ENCODE measurements at places on chromosomes 7 and 10.

DNA sequence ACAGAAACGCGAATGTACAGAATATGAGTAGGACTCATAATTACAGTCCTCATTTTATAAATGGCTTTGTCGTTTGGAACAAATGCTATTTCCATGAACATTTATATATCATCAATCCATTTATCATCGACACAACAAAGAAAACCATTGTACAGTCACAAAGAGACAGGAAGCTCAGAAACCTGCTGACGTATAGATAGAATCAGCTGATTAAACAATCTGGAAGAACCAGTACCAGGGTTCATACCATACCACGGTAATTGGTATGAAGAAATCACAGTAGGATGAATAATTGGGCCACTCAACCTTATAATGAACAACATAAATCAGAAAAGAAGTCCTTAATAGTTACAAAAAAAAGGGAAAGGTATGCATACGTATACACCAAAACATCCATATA, 295.0 kb downstream of the PARD3 start:
- no peak for DNase-seq

GRCh38 chr10:26881600-26882331, 21.0 kb upstream of the ABI1 start:
- DNase-seq: no peak

DNA sequence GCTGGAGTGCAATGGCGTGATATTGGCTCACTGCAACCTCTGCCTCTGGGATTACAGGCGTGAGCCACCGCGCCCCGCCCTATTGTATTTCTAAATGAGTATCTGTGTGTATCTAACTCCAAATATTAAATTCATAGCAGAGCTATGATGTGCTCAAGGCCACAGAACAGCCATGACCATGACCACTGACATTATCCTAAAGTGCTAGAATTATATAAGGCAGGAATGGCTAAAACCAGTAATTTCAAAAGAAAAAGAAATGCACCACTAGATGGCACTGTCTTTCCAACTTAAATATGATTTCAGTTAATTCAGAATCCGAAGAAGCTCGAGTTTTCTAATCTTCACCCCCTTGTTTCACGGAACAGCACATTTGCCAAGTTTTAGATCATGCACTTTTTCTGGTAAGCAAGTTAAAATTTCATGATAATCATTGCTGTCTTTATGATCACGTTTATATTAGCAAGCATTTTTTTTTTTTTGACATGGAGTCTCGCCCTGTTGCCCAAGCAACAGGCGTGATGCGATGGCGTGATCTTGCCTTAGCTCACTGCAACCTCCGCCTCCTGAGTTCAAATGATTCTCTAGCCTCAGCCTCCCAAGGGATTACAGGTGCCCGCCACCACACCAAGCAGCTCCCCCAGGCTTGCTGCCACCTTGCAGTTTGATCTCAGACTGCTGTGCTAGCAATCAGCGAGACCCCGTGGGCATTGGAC, 65.3 kb downstream of the OR13A1 start:
- no peak for DNase-seq

DNA sequence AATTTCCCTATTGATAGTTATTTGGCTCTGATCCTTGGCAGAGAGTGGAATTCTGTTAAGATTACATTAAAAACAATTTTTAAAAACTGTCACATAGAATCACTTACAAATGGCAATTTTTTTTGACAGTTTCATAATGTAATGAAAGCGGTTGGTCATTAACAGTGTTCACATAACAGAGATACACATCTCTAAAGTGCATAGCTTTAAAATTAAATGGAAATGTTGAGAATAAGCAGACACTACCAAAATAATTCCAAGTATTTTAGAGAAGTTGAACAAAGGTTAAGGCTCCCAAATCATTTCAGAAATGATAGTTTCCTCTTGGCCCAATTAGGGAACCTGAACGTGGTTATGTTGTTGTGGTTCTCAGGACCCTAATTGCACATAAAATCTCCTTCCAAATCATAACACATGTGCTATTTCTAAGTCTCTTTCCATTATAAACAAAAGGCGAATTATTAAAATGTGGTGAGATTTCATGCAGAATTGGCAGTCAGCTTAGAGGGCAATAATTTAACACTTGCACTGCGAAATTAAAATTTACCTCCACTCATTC, 528.9 kb upstream of the FZD8 start:
- DNase-seq: no peak

GRCh38 chr7:26399736-26400135, 108.1 kb downstream of the SNX10 start:
- no peak for DNase-seq

- no peak for DNase-seq
Measured at GRCh38 chr7:115198143-115198542, 276.2 kb downstream of the MDFIC start.

DNA sequence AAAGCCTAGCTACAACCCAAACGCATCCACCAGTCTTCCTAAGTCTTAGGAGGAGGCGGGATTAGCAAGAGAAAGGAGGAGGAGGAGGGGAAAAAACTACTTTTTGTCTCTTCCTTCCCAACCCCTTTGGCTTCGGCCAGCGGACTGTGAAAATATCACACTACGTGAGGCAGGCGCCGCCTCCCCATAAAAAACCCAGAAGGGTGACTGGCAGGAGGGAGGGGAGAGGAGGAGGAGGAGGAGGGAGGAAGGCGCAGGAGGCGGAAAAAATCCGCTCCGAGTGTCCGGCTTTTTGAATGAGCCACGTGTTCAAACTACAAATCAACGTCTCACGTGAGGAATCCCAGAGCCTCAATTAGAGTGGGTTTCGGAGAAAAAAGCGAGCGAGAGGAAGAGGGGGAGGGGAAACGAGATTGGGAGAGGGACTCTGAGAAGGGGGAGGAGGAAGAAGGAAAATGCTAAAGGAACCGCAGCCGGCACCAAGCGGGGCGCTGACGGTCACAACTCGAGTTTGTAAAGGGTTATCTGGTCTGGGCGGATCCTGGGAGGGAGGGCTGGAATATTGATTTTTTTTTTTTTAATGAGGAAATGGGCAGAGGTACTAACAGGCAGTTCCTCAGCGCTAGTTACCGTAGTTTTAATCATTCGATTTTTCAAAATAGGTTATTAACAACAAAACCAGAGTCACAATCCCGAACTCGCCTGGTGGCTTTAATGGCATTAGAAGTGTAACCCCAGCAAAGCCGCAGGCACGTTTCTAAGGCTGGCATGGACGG, at the start of gene IGF2BP3:
Gene IGF2BP3, minus strand, starts transcription at position 162 of the 776 bp plus-strand sequence. CDS start 381 bp downstream, outside the sequence.
- DNase-seq: no peak

DNA sequence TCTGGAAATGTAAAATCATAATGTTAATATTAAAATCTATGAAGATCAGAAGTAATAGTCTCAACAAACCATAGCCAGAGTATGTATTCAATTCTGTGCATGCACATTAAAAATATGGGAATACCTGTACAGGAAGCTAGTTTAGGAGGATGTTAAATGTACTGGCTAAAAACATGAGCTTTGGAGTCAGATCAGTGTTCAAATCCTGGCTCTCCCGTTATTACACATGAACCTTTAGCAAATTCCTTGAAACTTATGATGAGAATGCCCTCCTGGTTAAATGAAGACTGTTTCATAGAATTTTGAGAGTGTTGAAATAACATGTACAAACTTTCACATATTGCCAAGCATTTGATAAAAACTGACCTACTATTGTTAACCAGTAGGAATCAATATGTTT, 4.6 kb downstream of the ARL4A start:
- DNase-seq: no peak

- DNase-seq: no peak
Measured at GRCh38 chr7:25860275-25861163, 291.5 kb upstream of the NFE2L3 start.

- no peak for DNase-seq
Measured at GRCh38 chr7:28678431-28678965, 266.2 kb downstream of the CREB5 start.

- no peak for DNase-seq
Measured at GRCh38 chr7:44541028-44541869, at the start of gene NPC1L1. Gene NPC1L1, minus strand, starts transcription at chr7:44541330. Its CDS starts 71 bp downstream, at chr7:44541259.

- DNase-seq: no peak
Measured at GRCh38 chr10:125281091-125281490, 120.7 kb upstream of the CTBP2 start.

DNA sequence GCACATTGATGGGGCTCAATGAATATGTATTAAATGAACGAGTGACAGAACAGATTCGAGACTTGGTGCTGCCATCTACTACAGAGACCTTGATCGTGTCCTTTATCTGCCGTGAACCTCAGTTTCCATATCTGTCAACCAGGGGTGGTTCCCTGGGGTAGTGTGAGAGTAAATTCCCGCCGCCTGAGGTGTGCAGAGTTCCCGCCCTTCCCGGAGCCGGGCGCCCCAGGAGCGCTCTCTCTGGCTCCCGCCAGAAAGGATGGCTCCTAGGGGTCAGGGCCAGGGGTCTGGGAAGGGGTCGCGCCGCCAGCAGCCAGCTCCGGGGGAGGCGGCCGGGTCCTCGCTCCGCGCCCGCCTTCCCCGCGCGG, 333 bp upstream of the PLCE1 start:
- DNase-seq: no peak

DNA sequence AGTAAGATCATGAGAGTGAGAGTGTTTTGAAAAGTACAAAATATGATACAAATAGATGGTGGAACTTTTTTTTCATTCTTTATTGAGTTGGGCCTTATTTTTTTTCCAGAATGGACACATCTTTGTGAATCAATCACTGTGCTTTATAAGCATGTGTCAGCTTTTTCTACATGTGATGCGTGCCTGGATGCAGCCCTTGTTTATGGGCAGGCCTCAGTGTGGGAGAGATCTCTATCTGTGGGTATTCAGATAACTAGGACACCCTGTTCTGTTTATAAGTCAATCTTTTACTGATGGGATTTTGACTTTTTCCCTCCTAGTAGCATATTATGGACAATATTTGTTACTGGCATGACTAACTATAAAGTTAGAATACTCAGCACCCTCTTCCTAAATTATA, 42.9 kb upstream of the IKZF1 start:
- no peak for DNase-seq

DNA sequence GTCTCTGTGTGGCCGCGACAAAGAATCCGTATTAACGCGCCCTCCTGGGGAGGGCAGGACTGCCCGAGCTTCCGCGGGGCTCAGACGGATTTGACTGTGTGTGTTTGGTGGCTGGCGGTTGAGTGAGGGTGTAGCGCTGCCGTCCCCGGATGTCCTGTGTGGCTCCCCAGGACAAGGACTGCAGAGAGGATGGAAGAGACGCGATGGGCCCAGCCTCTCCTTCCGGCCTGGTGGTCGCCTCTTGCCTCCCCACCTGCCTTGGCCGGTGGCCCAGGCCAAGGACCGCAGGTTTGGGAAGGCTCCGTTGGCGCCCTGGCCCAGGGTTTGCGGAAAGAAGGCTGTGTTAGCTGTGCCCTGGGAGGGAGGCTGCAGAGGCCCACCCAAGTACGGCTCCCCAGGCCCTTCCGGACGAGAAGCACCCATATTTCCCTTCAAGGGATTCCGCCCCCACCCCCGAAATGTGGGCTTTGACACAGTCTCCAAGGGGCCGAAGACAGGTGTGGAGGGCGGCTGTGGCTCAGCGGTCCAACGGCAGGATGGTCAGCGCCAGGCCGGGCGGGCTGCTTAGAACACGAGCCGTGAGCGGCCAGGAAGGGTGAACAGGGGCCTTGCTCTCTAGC, 2.3 kb downstream of the UNCX start:
- DNase-seq: no peak

GRCh38 chr10:131022369-131022768, 289.2 kb downstream of the TCERG1L start:
- no peak for DNase-seq

DNA sequence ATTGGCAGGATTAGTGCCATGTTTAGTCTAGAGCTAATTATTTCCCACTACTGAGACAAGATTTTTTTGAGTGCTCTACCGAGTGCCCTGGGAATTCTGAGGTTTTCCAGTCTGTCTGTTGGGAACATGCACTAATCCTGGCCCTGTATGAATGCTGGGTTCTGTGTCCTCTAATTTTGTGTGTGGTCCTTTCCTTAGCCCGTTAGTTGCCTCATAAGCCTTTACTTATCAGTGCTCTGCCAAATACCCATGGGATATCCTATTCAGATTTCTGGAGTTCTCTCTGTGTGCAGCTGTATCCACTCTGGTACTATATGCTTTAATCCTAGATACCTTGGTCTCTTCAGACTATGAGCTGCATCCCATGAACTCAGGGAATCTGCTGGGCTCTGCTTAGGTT, 13.1 kb downstream of the CSGALNACT2 start:
- DNase-seq: no peak

DNA sequence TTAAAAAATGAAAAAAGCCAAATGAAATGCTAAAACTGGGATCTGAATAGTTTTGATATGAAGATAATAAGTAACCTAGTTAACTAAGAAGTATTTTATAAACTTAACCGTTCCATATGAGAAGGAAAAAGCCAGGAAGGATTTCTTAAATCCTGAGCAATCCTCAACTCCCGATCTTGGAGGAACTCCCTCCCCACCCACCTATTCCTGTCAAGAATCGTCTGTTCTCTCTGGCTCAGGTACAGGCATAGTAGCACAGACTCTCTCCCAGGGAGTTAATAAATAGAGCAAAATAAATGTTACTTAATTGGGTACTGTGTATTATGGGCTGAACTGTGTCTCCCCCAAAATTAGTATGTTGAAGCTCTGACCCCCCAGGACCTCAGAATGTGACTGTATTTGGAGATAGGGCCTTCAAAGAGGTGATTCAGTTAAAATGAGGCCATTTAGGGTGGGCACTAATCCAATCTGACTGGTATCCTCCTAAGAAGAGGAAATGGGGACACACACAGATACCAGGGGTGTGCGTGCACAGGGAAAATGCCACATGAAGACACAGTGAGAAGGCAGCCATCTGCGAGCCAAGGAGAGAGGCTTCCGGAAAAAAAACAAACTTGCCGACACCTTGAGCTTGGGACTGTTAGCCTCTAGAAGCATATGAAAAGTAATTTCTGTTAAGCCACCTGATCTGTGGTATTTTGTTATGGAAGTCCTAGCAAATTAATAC, 28.7 kb downstream of the PUS7 start:
- no peak for DNase-seq

DNA sequence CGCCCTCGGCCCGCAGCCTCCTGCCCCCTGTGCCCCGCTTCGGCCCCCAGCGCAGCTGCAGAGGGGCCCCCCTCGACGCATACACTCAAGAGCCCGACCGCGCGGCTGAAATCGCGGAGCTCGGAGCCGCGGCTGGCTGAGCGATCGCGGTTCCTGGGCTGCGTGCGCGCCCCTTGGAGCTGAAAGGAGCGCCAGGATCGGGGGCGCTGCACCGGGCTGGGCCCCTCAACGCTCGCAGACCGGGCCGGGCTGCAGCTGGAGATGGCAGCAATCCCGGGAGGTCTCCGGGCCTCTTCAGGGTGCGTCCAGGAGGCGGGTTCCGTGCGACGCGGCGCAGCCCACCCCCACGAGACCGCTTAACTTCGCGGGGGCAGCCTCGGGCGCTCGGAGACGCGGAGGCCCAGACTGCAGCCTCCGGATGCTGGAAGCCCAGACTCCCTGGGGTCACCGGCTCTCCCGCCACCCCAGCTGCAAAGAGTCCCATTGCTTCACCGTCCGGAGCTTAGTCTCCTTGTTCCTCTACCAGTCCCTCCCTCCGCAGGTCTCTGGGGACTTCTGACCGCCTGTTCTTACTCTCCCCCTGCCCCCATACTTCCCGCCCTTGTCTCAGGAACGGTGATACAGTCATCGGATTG, 73.0 kb upstream of the LRRC4 start:
- DNase-seq: no peak

All from ureter (tissue), 1 donor.